Suprapubic skin (tissue), 4 donors: ENCODE measurements at places on chromosomes 13 and 19.

GRCh38 chr13:22925881-22926747, 254.7 kb upstream of the SGCG start:
- peak overlapping the region; percentile 50 for H3K4me3 ChIP-seq
- H3K27me3 ChIP-seq, result peaks cover 3% of the 10 kb centered on the region
- H3K36me3 ChIP-seq, result no peaks in the 10 kb centered on the region
- H3K4me1 ChIP-seq, result peaks cover 12% of the 10 kb centered on the region

GRCh38 chr19:46979126-46980105, 40.2 kb upstream of the NPAS1 start:
- peaks cover 86% of the 10 kb centered on the region for H3K4me1 ChIP-seq
- no peak overlapping the region for H3K27ac ChIP-seq
- no peak overlapping the region for H3K4me3 ChIP-seq
- no peaks in the 10 kb centered on the region for H3K36me3 ChIP-seq

GRCh38 chr19:55838251-55838650, 1.9 kb downstream of the NLRP4 start:
- H3K27ac ChIP-seq, result no peak overlapping the region
- no peak for DNase-seq
- no peak overlapping the region for H3K4me3 ChIP-seq
- no peaks in the 10 kb centered on the region for H3K36me3 ChIP-seq
- no peaks in the 10 kb centered on the region for H3K27me3 ChIP-seq
- no peaks in the 10 kb centered on the region for H3K4me1 ChIP-seq

DNA sequence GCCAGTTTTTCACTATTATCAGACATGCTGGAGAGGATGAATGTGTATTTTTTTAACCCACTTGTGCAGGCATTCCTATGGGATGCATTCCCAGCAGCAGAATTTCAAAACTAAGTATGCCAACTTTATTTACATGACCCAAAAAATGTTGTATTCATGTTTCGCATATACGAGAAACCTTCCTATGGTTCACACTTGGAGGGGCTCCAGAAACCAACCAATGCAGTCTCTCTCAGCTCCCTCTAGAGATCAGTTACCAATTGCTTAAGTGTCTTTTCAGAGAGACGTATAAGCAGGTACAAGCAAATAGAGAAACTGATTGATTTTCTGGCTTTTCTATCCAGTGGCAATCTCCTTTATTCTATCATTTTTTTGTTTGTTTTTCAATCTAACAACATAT, 5.5 kb upstream of the PTOV1 start:
- H3K4me3 ChIP-seq, result no peak overlapping the region
- no peak for DNase-seq
- no peak overlapping the region for H3K27ac ChIP-seq
- H3K27me3 ChIP-seq, result no peaks in the 10 kb centered on the region
- no peaks in the 10 kb centered on the region for H3K36me3 ChIP-seq
- peaks cover 13% of the 10 kb centered on the region for H3K4me1 ChIP-seq

- no peaks in the 10 kb centered on the region for H3K4me1 ChIP-seq
- H3K36me3 ChIP-seq, result no peaks in the 10 kb centered on the region
- H3K4me3 ChIP-seq, result no peak overlapping the region
- DNase-seq, result no peak
- H3K27me3 ChIP-seq, result no peaks in the 10 kb centered on the region
- no peak overlapping the region for H3K27ac ChIP-seq
Observed at GRCh38 chr13:102261809-102262208, 140.0 kb downstream of the FGF14 start.

- H3K4me1 ChIP-seq, result peaks cover 15% of the 10 kb centered on the region
- no peaks in the 10 kb centered on the region for H3K27me3 ChIP-seq
- no peak overlapping the region for H3K27ac ChIP-seq
- H3K36me3 ChIP-seq, result no peaks in the 10 kb centered on the region
- peak overlapping the region; percentile 42 for H3K4me3 ChIP-seq
Observed at GRCh38 chr19:16001481-16002312, 52.9 kb downstream of the OR10H4 start.

DNA sequence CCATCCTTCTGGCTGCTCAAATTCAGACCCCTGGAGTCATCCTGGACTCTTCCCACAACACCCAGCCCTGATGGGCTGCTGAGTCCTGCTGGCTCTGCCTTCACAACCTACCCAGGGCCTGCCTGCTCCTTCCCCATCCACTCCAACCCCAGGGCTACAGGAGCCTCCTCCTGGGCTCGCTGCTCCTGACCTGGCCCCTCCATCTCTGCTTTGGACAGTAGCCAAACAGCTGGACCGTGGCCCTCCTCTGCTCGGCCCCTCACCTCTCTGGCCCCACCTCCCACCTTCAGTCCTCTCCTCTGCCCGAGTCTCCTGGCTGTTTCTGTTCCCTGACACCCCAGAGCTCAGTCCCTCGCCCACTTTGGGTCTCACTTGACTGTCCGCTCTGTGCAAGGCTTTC, 66.7 kb downstream of the CEBPG start:
- no peak for DNase-seq
- H3K36me3 ChIP-seq, result no peaks in the 10 kb centered on the region
- no peak overlapping the region for H3K27ac ChIP-seq
- H3K27me3 ChIP-seq, result no peaks in the 10 kb centered on the region
- H3K4me1 ChIP-seq, result no peaks in the 10 kb centered on the region
